ENCODE measurements at places on chromosomes 3 and 15.
A peak's percentile ranks its signal among the peaks of the same experiment; 100 is the strongest.

DNA sequence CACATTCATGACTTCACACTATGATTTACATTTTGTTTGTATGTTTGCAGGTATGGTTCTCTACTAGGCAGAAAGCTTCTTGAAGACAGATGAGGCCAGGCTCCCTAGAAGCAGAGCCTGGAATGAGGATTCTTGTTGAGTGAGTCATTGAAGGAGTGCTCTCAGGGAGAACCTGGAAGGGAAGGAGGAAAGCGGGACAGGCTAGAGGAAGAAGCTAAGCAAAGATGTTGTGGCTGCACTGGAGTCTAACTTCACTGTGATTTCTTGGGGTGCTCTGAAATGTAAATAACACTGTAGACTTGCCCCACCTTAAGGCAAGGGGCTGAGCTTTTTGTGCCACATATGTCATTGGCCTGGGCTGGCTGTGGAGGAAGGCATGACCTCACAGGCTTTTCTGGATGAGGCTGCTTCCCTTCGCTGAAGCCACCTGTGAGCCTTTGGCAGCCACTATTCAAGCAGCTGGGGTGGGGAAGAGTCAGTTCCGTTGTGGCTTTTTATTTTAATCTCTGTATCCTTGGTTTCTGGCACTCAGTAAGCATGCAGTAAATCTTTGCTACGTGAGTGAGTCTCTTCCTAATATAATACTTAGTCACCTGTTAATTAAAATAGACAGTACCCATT is 307.3 kb downstream of the SV2B start:
- no peak for DNase-seq

- no peak for DNase-seq
These were observed at the start of gene BNC1 for GRCh38 chr15:83284559-83285283. TSS of gene BNC1 (minus strand) at chr15:83284664. CDS start at chr15:83284628, 36 bp downstream.

DNA sequence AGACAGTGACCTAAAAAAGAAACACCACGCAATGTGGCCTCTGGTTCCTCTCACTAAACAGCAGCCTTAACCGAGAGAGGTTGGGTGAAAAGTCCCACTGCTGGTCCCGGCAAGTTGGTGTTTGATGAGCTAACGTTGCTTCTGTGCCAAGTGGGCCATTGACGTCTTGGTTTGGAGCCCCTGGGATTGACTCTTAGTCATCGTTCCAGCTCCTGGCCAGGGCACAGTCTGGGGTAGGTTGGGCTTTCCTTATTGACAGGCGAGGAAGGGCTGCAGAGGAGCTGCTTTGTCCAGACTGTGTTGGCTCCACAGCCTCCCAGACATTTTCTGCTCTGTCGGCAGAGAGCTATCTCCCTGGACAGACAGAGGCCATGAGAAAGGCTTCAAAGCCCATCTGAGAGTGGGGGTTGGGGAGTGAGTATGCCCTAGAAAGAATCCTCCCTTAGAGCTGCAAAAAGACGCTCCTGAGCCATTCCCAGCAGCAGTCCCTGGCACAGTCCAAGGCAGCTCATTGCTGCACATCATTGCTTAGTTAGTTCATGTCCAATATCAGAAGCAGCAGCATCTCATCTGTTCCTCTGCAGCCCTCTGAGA is 28.6 kb upstream of the C3orf80 start:
- DNase-seq: no peak

DNA sequence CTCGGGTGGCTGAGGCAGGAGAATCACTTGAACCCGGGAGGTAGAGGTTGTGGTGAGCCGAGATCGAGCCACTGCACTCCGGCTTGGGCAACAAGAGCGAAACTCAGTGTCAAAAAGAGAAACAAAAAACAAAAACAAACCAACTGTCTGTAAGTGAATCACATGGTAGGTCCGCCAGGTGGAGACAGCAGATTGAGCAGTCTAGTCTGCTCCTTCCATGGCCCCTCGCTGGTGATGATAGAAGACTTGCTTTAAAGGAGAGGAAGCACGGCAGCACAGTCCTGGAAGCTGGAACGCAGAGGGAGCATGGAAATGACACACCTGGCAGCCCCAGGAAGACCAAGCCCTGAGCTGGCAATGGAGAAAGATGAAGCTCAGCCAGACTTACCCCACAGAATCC is 31.4 kb upstream of the MGLL start:
- no peak for DNase-seq

- DNase-seq: no peak
These were observed 1517.1 kb downstream of the SI start for GRCh38 chr3:163561151-163561550.

DNA sequence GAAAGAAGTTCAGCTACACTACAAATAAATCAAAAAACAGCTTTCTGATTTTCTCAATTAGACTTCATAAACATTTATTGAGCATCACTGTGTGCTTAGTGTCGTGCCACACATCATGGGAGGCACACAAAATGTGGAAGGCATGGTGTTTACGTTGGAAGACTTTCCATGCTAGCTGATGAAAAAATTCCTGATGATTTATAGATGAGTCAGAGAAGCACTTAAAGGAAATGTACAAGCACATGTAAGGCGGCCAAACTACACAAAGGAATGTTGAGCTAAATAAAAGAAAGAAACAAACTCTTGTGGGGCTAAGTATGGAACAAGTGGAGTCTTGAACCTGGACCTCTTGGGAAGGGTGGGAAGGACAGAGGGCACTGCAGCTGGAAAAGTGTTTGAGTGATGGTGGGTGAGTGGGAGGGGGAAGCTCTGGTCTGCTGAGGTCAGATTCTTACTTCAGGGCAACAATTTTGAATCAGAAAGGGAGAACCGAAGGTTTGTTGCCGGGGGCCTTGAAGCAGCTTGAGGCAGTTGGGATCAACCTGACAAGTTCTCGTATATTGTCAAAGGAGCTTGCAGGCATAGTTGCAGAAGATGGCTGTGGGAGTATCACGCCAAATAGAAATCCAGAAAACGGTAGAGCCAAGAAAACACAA is 66.9 kb downstream of the FOXB1 start:
- no peak for DNase-seq

- peak; percentile 26 for DNase-seq
These were observed 703 bp downstream of the PEAK1 start for GRCh38 chr15:77418966-77419835.

- no peak for DNase-seq
These were observed 131.6 kb downstream of the CHCHD6 start for GRCh38 chr3:126835472-126836219.

GRCh38 chr3:155281912-155282311 is 11.6 kb downstream of the STRIT1 start:
- no peak for DNase-seq

GRCh38 chr3:124207873-124208485 is 216.1 kb upstream of the ROPN1 start:
- DNase-seq: no peak

Data from activated CD8-positive, alpha-beta memory T cell treated with anti-CD3 and anti-CD28 coated beads for 48 hours (primary cell).